ENCODE measurements at places on chromosomes 5 and 9. TPM values are rescaled to one million over a fixed set of nuclear protein-coding genes. Genes with fewer than 3 reads are reported as not detected.

- no peak for DNase-seq
Measured at GRCh38 chr5:72531496-72532190, 24.4 kb upstream of the ZNF366 start.

GRCh38 chr5:118377420-118377819 is 610.9 kb downstream of the DTWD2 start:
- no peak for DNase-seq

GRCh38 chr5:10456583-10457420 is 15.1 kb downstream of the ROPN1L start:
- DNase-seq, result no peak

DNA sequence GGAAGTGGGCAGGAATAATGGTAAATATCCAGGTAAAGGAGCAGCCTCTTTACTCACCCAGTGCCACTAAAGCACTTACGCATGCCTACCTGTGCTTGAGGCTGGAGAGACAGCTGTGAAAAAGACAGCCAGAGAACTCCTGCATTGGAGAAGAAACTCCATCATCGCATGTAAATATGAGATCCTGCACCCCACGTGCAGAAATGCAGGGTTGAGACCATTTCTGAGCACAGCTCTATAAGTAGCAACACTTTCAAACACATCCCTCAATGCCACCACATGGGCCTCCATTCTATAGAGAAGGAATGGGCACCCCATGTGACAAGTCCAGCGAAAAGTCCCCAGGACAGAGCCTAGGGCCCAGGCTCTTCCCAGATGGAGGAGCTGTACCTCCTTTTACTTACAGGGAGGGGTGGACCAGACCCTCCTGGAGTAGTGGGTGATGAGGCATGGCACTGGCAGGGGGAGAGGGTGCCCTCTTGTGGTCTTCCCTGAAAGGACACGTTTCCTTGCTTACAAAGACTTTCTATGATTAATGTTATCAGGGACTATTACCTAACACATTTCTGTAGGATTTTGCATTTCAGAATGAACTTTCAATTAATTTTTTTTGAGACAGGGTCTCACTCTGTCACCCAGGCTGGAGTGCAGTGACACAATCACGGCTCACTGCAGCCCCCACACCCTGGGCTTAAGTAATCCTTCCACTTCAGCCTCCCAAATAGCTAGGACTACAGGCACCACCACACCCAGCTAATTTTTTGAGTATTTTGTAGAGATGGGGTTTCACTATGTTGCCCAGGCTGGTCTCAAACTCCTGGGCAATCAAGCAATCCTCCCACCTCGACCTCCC is 55.3 kb upstream of the IL17B start:
- DNase-seq, result no peak

Gene RIOK2
- 74.0 TPM for total RNA-seq

Gene CTNND2
- not detected for total RNA-seq
